ENCODE measurements at places on chromosomes 2 and 18.

DNA sequence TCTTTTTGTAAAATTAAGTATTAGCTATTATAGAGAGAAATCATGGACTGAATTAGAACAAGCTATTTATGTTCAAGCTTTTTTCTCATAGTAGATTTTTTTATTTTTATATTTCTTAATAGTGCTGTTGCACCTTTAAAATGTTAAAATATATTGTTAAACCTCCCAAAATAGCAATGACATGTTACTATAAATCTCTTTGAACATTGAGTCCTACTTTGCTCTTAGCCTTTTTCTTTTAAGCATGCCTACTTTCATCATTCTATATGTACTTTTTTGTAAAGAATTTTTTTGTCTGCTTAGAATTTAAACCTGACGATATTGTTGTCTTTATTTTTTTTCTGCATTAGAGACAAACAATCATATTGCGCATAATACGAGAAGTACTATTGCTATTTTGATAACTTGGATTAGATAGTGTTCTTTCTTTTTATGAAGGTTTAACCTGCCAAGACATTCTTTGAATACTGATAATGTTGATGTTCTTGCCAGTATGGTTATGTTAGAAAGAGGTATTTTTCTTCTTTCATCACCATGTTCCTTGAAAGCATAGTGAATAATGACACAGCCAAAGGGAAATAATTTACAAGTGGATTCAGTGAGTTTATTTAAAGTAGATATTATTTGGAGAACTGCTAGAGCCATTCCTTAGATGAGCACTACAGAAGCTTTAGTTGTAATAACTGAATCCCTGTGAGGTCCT lies 40.6 kb downstream of the PMS1 start:
- no peak for DNase-seq

- no peak for DNase-seq
Measured at GRCh38 chr2:126449677-126450076, 206.3 kb upstream of the GYPC start.

GRCh38 chr2:67876176-67876575 lies 186.6 kb downstream of the C1D start:
- no peak for DNase-seq

GRCh38 chr18:69820538-69820937 lies 127.1 kb downstream of the CD226 start:
- DNase-seq: no peak

GRCh38 chr2:144479659-144480058 lies 40.3 kb downstream of the ZEB2 start:
- no peak for DNase-seq

- DNase-seq: no peak
Measured at GRCh38 chr2:191857259-191857805, 10.4 kb upstream of the CAVIN2 start.

- no peak for DNase-seq
Measured at GRCh38 chr2:241286348-241287090, 29.0 kb downstream of the HDLBP start.

- no peak for DNase-seq
Measured at GRCh38 chr2:178473373-178473772, 5.0 kb downstream of the FKBP7 start.

DNA sequence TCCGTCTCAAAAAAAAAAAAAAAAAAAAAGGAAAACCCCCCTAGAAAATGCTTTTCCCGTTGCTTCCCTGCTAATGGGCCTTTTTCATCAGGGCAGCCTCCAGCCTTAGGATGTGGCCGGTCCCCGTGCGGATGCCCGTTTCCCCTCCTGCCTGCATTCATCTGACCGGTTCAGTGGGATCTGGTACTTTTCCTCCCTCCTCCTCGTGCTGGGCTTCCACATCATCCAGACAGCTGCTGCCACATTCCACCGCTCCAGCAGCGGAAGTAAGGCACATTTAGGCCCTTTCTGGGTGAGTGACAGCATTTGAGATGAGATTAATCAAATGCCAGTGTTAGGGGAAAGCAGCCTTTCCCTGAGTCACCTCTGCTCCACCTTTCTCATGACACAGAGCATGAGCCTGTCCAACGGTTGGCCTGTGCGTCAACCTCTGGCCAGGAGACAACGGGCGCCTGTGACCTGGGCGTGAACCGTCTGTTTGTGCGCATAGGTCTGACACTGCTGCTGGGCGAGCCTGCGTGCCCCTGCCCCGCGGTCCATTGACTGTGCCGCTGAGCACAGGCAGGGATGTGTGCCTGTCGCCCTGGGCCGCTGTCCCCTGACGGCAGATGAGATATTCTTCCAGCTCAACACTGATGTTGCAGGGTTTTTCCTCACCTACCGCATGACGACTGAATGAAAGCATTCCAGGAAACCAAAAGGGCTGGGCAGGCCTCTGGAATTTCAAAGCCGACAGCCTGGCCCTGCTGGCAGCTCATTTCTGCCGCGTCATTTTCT lies 174.0 kb downstream of the TGIF1 start:
- no peak for DNase-seq

GRCh38 chr2:168167511-168168263 lies 79.7 kb downstream of the STK39 start:
- no peak for DNase-seq

DNA sequence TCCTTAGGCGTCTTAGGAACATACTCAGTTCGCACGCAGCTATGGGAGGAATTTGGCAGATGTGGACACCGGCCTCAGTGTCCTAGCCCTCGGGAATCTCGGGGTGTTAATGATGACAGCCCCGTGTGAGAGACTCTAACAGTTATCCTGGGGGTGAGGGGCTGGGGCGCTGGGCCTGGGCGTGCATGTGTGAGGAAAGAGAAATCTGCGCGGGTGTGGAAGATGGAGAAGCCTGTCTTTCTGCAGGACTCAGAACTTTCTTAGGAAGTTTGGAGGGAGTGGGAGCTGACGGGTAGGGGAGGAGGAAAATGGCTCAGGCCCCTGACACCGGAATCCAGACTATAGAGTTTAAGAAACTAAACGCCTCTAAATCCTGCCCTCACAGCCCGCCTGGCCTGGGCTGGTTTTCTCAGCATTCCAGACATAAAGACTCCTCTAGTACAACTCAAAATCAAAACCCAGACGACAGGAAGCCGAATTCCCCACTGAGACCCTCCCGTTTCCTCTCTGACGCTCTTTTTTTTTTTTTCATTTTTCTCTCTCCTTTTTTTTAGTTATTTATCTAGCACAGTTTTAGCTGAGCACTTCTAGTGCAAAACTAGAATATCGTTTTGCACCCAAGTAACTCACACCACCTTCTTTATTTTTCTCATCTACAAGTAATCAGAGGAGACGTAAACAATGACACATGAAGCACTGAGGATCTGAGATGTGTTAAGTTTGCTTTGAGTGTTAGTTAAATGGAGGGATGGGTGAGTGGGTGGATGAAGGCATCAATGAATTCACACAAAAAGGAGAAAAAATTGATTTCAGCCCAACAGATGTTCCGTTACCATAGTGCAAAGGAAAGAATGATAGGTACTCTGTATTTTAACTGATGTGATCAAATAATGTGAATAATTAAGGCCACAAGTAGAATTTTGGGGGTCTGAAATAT lies 1.2 kb upstream of the HAAO start:
- DNase-seq: no peak

DNA sequence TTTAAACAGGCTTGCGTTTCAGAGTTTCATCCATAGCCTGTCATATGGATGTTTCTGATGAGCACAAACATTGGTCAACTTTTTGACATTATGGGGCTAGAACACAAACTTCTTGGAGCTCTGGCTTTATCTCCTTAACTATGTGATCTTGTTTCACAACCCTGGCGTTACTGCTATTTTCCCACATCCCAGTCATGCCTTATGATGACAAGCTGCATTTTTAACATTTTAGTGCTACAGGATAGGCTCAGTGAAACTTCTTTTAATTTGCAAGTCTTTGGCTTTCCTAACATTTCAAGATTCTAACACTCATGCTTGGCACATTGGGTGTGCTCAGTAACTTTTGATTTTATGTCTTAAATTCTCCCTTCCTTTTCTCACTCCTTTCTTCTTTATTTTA lies 21.0 kb upstream of the PDE1A start:
- DNase-seq: no peak

- no peak for DNase-seq
Measured at GRCh38 chr2:121469356-121469755, 61.3 kb upstream of the RNU4ATAC start.

DNA sequence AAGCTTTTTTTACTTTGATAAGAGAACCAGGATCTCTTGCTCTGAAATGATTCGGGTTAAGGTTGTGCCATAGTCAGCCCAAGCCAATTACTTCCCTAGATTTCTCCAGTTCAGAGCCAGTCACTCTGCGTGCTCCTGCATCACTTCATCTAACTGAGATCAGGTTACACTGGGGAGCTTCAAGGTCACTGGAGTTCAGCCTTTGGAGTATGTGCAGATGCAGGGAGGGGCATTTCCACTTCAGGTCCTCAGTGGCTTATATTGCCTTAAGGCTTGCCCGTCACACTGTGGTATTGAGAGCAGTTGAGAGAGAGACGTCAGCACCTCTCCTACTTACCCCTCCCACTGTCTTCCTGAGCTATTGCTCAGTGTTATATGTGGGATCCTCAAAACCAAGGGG lies 317.8 kb downstream of the EPHA4 start:
- DNase-seq: no peak

- DNase-seq: no peak
Measured at GRCh38 chr2:131557558-131558321, 30.1 kb downstream of the CCDC74A start.

- no peak for DNase-seq
Measured at GRCh38 chr2:169963786-169964185, 136.5 kb downstream of the UBR3 start.

- no peak for DNase-seq
Measured at GRCh38 chr2:181857483-181857882, 34.0 kb upstream of the ITPRID2 start.

GRCh38 chr2:62326735-62327134 lies 130.8 kb downstream of the B3GNT2 start:
- no peak for DNase-seq

DNA sequence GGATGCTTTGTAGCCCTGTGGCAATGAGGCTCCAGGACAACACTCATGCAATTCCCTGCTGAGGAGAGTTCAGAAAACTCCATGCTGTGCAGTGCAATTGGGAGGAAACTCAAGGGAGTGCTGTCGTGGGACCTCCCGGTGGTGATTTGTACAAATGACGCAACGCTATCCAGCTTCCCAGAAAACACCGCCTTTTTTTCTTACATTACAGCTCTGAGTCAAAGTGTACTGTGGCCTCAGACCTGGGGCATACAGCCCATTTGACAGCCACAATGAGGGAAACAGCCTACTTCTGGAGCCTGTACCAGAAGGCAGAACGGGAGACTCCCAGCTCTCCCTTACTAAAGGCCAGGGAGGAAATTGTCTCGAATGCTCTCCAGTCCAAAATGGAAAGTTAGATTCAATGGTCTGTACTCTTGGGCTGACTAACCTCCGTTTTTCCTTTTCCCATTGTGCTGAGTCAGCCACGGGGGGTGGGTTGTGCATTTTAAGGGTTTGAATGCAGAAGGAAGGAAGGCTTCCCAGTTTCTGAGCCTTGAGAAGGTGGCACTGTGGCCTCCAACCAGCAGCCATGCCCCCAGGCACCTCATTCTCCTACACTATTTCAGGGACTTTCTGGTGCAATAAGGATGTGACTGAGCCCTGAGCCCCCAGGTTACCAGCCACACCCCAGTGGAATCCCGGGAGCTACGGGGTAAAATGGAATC lies 16.4 kb upstream of the CYP1B1 start:
- DNase-seq: no peak

DNA sequence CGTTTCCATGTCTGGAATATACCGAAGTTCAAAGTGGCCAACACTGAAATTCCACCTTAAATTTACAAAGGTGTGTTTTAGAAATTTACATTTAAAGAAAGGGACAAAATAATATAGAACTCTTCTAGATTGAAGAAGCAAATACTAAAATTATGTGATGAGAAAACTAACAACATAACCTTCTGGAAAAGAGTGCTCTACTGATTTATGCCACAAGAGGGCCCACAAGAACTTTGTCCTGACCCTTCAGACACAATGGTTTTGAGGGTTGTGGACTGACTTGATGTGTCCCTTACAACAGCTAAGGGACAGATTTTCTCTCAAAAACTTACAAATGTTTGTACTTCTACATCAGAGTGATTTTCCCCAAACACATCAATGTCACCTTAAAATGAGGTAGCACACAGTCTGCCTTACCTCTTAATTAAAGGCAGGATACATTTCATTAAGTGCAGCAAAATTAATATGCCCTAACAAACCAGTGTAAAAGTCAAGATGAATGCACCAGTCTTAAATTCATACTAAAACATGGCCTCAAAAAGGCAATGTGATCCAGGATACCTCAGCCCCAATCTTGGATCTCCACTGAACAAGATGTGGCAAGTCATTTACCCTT lies 36.2 kb downstream of the EIF2AK3 start:
- peak; percentile 20 for DNase-seq

DNA sequence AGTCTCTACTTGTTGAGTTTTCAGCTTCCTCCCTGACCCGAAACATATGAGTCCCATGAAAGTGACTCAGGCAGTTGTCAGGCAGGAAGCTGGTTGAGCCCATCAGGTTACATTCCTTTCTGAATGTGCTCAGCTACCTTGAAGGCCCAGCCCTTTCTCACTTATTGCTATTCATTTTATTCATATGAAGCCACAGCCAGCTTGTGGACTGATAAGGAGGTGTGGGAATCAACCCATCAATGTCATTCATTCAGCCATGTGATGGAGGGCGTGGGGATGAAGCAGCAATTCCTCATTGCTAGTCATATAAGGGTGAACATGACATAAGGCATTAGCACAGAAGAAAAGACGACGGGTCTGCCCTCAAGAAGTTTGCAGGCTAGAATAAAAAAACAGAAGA lies 5.3 kb upstream of the VPS4B start:
- no peak for DNase-seq

- DNase-seq: no peak
Measured at GRCh38 chr18:56545464-56545863, 92.9 kb downstream of the TXNL1 start.
